ENCODE measurements at places on chromosomes 5 and 9.

- no peak for DNase-seq
Measured at GRCh38 chr9:89940625-89941024, 335.8 kb downstream of the GADD45G start.

DNA sequence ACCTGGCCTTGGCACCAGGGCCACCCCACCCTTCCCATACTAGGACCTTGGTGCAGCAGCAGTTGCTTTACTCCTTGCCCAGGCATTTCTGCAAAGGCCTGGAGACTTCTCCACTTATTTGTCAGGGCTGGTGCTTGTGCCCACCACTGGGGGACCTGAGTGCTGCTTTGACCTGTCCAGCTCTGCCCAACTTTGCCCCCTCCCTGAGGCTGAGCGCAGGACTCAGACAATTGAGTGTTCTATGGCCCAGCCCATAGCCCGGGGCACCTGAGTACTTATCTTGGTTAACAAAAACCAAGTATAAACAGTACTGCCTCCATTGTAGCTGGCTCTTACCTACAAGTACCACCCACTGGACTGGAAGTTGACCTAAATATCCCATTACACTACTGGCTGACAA lies 406.1 kb upstream of the CHD1 start:
- DNase-seq: no peak

DNA sequence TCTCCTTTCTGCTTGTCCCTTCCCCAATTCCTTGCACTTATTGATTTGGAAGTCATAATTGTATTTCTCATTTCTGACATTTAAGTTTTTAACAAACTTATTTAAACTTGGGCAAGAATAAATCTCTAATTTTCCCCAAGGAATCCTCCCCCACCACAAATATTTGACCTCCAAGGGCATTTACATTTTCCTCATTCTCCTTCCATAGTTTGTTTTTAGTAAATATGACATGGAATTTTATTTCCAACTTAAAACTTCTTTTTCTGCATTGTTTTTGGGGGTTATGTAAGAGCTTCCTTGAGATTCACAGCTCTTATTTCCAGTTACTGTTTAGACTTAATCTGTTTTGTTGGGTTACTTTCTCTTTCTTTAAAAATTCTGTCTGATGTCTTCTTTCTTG lies 64.9 kb downstream of the ZNF618 start:
- no peak for DNase-seq

DNA sequence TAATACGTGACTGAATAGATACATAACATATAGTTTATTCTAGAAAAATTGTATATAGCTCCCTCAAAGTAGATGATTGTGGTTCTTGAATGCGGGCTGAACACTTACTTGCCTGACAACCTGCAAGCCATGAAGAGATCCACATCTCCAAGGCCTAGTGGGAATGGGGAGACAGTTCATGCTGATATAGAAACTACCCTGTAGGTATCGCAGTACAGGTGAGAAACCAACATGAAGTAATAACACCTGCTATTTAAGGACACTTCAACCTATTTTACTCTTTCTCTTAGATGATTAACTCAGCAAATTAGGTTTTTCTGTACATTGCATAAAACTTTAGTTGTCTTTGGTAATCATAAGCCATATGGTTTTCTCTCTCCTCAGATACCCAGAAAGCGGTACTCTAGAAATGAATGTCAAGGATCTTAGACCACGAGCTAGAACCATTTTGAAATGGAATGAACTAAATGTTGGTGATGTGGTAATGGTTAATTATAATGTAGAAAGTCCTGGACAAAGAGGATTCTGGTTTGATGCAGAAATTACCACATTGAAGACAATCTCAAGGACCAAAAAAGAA lies 47.3 kb downstream of the UHRF2 start:
- DNase-seq: no peak

DNA sequence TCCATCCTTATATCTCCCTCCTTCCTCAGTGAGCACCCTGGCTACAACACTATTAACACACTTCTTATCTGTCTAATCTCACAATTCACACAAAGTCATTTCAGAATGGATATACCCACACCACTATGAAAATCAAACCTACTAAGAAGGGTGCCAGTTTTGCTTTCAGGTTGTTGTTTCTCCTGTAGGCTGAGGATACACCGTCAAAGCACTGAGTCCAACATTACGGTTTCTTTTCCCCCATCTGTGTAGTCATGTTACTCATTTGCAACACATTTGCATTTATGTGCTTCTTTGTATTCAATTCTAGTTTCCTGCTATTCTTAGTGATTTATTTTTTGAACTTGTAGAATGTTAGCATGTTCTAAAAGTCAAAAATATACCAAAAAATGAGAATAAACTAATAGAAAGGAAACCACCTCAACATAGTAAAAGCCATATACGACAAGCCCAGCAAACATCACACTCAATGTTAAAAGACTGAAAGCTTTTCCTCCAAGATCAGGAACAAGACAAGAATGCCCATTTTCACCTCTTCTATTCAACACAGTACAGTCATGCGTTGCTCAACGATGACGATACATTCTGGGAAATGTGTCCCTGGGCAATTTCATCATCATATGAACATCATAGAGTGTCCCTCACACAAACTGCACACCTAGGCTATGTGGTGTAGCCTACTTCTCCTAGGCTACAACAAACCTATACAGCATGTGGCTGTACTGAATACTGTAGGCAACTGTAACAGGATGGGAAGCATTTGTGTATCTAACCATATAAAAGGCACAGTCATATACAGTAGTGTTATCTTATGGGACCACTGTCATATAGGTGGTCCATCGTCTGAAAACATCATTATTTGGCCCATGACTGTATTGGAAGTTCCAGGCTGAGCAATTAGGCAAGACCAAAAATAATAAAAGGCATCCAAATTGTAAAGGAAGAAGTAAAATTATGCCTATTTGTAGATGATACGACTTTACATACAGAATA lies 6.3 kb downstream of the ROR2 start:
- DNase-seq: no peak

DNA sequence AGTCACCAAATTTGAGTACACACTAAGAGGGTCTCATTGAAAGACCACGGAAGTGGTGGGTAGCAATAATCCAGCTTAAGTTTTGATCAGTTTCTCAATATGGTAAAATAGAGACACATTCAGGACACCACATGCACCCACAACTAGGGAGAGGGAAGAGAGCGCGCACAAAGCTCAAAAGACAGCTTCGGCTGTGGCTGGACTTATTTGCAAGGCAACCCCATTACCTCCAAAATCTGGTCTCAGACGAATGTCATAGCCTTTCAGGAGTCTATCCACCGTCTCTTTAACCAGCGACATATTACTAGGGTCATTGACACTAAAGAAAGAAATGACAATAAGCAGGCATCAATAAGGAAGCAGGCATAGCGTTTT lies 443 bp downstream of the GABRB2 start:
- DNase-seq: no peak

DNA sequence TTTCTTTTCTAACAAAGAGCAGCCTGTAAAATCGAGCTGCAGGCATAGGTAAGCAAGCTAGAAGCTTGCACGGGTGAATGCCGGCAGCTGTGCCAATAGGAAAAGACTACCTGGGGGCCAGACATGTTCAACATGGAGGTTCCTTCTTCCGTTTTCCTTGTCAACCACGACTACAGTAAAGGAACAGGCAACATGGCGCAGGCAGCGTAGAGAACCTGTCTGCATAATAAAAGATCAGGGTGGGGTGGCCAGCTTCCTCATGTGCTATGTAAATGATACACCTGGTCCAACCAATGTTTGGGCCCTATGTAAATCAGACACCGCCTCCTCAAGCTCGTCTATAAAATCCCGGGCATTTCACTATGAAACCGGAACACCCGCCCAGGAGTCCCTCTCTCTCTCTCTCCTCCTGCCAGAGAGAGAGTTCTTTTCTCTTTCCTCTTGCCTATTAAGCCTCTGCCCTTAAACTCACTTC lies 103.8 kb upstream of the LIFR start:
- no peak for DNase-seq

DNA sequence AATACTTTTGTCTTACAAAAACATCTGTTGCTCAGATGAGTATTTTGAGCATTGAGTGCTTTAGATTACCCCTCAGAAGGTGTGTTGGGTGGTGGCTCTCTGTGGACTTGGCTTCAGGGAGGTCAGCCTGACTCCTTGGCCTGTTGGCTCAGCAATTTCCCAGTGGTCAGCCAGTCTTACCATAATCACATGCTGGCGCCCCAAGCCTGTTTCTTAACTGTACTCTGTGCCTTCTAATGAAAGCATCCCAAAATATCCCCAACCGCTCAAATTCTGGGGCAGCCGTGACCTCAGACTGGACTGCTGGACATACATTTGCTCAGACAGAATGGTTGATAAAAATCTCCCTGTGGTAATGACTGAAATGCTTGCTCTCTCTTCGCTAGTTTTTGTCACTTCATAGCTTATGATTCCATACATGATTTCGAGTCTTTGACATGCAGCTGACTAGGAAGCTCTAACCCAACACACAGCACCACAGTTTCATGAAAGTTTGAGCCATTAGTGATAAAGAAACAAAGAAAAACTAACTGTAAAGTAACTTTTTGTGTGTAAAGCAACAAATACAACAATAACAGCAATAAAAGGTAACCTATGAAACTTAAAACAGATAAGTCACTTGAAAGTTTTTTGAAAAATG lies 562.2 kb upstream of the MEF2C start:
- no peak for DNase-seq

- DNase-seq: no peak
Measured at GRCh38 chr9:115414561-115414960, 296.6 kb upstream of the TNC start.

DNA sequence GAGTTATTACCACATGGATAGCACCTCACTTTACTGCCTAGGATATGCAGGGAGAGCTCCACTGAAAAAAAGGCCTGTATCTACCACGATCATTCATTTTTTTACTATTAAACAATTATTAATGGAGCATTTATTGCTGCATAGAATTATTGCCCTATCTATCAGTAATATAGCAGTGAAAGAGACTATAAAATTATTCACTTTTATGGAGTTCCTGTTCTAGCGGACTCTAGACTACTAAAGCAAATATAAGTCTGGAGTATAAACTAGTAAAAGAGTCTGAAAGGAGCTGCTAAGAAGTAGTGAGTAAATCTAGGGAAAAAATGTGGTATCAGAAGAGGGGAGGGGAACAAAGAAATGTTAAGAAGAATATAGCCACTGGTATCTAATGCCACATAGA lies 150.4 kb upstream of the CYLC2 start:
- DNase-seq: no peak

DNA sequence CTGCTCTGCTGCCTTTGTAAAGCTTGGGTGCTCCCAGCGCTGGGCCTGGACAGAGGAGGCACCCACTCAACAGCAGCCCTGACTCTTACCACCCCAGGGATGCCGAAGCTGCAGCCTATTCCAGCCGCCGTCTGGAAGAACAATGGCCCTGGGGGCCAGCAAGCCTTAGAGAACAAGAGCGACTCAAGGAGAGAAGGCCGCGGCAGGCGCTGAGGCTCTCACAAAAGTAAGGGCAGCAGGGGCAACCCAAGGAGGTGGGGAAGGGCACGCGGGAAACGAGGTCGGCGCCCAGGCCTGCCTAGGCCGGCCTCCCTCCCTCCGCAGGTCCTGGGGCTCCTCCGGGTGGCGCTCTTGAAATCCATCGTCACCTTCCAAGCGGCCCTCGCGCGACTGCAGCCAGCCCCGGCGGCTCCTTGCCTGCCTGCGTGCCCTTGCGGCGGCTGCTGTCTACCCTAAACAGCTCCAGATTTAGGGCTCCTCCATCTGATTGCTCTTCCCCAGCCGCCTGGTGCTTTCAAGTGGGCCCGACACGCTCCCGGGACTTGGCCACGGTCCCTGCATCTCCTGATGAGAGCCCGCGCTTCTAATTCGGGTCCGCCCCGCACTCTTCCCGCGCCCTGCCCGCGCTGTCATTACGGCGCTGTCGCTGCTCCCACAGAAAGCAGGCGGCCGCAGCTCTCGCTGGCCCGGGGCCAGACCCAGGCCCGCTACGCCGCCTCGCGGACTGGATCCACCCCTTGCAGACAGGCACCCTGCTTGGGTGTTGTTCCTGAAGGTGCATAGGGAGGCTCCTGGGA lies 213.3 kb downstream of the SEMA6A start:
- DNase-seq: no peak

DNA sequence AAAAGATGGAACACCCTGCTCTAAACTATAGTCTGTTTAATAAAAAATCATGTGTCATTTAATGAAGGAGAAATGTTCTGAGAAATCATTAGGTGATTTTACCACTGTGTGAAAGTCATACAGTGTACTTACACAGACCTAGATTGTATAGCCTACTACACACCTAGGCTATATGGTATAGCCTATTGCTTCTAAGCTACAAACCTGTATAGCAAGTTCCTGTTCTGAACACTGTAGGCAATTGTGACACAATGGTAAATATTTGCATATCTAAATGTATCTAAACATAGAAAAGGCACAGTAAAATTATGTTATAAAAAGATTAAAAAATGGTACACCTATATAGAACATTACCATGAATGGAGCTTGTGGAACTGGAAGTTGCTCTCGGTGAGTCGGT lies 40.6 kb downstream of the EFNA5 start:
- no peak for DNase-seq

DNA sequence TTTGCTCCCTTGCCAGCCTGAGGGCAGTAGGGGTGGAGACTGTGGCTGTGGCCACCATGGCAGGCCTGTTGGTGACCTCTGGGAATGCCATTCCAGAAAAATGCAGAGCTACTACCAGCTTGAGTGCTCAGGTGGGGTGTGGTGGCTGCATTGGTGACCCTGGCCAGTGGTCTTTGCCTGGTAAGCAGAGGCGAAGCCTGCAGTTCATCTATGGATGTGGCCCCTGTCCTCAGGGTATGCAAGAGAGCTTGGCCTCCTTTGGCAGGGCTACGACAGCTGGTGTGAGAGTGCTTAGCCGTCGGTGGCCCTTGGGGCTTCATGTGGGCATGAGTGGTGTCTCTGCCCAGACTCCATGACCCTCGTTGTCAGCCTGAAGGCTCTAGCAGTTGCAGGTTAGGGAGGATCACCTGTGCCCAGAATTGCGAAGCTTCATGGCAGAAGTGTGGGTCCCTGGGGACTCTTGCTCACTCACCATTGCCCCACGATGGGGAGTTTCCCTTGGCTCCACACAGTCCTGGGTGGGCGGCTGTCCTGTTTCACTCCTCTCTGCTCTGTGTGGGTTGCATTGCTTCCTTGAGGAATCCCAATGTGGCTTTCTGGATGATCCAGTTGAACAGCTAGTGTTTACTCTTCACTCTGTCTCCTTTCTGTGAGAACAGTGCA lies 117.9 kb upstream of the CDH12 start:
- DNase-seq: no peak

GRCh38 chr5:180494510-180495181 lies 467 bp downstream of the CNOT6 start:
- DNase-seq: no peak

All from stimulated activated naive CD8-positive, alpha-beta T cell treated with anti-CD3 and anti-CD28 coated beads, Interleukin-15, amount 100 ng/mL, for 72 hours (primary cell).